ENCODE measurements at places on chromosomes 3 and 15. TPM values are rescaled to one million over a fixed set of nuclear protein-coding genes. Genes with fewer than 3 reads are reported as not detected.
A peak's percentile ranks its signal among the peaks of the same experiment; 100 is the strongest.

- no peak for DNase-seq
These were observed 140.4 kb upstream of the ABI3BP start for GRCh38 chr3:101133652-101134051.

- DNase-seq, result no peak
These were observed 140.3 kb downstream of the FEZF2 start for GRCh38 chr3:62233065-62233464.

GRCh38 chr3:139187154-139187553, 142.5 kb upstream of the PRR23C start:
- no peak for DNase-seq

DNA sequence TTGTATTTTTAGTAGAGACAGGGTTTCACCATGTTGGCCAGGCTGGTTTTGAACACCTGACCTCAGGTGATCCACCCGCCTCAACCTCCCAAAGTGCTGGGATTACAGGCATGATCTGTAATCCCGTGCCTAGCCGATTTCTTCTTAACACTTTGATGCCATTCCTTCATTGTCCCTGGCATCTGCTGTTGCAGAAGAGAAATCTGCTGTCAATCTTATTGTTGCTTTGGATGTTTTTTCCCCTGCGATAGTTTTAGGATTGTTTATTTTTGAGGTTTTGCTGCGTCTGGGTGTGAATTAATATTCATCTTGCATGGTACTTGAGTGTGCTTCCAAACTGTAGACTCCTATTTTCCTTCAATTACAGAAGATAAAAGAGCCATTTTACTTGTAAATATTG, 99.4 kb upstream of the ADAMTSL3 start:
- no peak for DNase-seq

DNA sequence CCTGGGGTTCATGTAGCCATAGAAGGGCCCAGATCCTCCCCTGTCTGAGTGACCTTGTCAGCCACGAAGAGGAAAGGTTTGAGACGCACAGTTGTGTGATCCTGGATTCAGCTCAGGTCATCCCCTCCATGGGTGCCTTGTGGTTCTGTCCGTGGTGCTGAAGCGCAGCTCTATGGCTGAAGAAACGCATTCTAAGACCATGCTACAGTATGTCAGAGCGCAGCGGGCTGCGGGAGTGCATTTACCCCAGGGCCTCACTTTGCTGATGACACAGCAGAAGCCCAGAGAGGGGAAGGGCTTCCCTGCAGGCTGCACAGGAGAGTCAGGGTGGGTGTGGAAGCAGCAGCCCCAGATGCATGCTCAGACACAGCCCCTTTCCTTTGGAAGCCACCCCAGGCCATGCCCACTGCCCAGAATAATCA, 68.8 kb upstream of the IQSEC1 start:
- DNase-seq, result peak; percentile 33

GRCh38 chr15:85542895-85543331, 162.5 kb downstream of the AKAP13 start:
- no peak for DNase-seq

The MEX3B gene
- total RNA-seq, result 1.3 TPM

The IGF1R gene
- total RNA-seq, result 32.3 TPM

The GAP43 gene
- not detected for total RNA-seq

DNA sequence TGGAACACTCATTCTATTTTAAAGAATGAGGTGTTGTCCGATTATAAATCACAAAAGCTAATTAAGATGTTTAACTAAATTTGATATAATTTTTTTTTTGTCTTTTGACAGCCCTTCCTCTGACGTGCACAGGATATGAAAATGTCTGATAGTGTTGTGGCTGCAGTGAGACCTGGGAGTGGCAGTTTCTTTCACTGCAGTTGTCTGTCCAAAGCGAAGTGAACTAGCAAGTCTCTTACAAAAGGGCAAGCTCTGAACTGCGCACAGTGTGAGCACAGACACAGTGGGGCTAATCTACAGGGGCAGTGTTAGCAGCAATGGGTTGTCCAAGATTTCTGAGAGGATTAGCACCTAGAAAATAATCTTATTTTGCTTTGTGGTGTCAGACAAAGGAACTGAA, 29.1 kb upstream of the MYRIP start:
- no peak for DNase-seq

The RRP9 gene
- total RNA-seq, result 17.3 TPM

DNA sequence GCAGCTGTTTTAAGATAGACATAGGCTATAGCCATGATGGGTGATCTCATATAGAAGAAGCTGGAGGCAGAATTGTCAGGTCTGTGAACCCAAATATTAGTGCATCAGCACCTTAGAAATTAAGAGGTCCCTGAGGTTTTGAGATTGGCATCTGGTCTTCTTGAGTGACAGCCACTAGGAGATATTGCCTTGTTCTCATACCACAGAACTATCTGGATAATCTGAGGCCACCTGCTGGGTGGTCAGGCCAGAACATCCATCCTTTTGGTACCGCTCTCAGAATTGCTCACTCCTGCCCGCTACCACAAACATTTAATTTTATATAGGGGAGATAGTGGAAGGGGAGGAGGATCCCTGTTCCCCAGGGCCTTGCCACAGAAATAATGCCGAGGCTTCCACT, 210.6 kb upstream of the ZPLD1 start:
- no peak for DNase-seq

DNA sequence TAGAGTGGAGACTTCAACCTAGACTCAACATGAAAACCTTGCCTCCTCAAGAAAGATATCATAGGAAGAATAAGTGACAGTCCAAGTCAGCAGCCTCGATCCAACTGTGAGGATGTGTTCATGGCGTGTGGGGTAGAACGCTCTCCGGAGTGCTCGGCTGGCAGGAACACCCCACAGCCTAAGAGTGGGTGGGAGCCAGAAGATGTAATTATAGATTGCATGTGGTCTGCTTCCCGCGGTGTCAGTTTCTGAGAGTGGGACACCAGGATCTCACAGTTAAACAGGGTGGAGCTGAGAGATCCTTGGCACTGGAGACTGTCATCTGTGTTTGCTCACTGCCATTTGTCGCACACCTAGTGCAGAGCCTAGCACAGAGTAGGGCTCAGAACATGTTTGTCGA, 158.0 kb downstream of the CTNNB1 start:
- no peak for DNase-seq

The CPEB1 gene
- total RNA-seq, result 5.2 TPM

The ATP2B2 gene
- 0.30 TPM for total RNA-seq

The PEAK1 gene
- total RNA-seq, result 132 TPM

- no peak for DNase-seq
These were observed 618.6 kb downstream of the NLGN1 start for GRCh38 chr3:174016186-174016585.

- DNase-seq, result no peak
These were observed 555.1 kb upstream of the NAALADL2 start for GRCh38 chr3:174303907-174304560.

DNA sequence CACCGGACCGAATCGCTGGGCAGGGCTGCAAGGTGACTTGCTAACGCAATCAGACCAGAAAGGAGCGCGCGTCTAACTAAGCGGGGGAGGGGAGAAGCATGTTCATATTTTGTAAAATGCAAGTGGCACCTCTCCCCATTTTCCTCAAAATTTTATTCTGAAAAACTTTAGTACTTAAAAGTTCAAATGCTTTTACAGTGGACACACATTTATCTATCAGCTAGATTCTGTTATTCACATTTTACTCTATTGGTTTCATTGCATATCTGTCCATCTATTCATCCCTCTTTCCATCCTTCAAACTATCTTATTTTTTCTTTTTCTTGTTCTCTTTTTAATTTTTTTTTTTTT, 46.1 kb upstream of the KLHL25 start:
- DNase-seq, result no peak

DNA sequence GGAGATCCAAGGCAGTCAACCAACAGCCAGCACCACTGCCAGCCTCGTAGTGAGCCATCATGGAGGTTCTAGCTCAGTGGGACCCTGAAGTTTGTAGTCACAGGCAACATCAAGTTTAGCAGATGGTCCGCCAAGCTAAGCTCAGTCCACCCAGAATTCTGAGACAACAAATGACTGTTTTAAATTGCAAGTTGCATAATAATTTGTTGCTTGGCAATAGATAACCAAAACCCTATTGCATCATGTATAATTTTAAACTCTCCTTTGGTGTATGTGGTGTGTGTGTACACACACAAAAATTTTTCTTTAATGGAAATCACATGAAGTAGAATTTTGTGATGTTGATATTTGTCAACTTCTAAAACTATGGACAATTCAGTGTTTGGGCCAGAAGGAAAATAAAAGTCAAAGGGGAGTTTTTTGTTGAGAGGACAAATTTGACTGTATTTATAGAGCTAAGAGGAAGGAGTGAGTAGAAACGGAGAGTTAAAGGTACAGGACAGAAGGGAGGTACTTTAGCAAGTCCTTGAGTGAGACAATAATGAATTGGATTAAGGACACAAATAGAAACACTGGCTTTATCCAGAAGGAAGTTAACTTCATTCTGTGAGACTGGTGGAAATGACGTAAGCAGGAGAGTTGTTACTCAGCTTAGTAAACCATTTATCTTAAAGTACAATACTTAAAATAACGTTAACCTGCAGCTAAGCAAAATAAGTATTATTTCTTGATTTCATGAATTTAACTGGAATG, 83.6 kb downstream of the NCEH1 start:
- no peak for DNase-seq

DNA sequence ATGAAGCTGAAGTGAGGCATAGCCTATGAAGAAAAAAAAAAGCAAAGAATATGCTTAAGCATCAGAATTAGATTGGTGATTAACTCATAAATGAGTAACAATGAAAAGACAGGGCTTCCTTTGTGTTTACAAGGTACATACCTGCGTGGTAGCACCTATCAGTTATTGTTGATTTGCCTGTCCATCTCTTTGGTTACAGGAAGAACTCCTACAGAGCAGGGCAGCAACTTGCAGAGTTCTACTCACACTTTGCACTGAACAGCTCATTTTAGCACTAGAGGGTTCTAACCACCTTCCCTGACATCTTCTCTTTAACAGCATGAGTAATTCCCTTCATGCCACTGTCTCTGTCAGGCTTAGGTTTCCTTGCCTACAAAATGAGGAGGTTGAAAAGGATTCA, 166.0 kb downstream of the DPH6 start:
- DNase-seq, result no peak

GRCh38 chr15:101210466-101210865, 41.4 kb downstream of the CHSY1 start:
- no peak for DNase-seq

- DNase-seq, result no peak
These were observed 45.7 kb downstream of the UBP1 start for GRCh38 chr3:33394403-33395054.

- no peak for DNase-seq
These were observed 181.4 kb downstream of the GREM1 start for GRCh38 chr15:32899126-32899596.

GRCh38 chr3:38773528-38773927, 42.5 kb downstream of the SCN10A start:
- no peak for DNase-seq

- DNase-seq, result peak; percentile 37
These were observed 641 bp downstream of the ACVR2B start for GRCh38 chr3:38454178-38454883.

The GABRR3 gene
- not detected for total RNA-seq

- DNase-seq, result no peak
These were observed 845.4 kb downstream of the NAALADL2 start for GRCh38 chr3:175704366-175705055.

DNA sequence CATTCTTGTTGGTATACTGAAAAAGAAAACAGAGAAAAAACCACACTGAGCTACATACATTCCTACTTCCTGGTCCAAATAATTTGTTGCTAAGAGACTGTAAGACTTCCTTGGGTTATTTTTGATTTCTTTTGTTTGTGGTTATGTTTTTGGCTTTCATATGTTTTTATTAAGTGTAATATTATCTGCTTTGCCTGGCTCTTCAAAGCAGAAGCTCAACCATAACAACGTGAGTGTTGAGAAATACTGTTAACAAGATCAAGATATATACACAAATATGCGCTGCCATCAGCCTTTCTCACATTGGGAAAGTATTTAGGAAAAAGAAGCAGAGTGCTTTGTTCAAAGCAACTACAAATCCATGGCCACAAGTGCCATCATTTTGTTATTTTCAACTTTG, 556.2 kb upstream of the CBLB start:
- no peak for DNase-seq

DNA sequence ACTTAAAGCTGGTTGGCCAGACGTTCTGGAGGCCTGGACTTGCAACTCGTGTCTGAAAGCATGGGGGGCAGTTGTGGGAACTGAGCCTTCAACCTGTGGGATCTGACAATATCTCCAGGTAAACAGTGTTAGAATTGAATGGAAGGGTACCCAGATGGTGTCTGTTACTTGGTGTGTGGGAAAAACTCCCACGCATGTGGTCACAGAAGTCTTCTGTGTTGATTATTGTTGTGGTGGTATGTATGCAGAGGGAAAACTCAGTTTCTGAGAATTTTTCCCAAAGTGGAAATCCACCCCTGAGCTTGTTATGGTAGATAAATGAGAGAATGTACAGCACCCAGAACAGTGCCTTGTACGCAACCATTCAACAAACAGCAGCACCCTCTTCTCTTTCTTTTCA, 238.1 kb upstream of the ICE2 start:
- no peak for DNase-seq

- DNase-seq, result no peak
These were observed 285.8 kb upstream of the GADL1 start for GRCh38 chr3:31180274-31180673.

The LRRK1 gene
- 2.0 TPM for total RNA-seq

- DNase-seq, result no peak
These were observed 247.0 kb downstream of the STXBP5L start for GRCh38 chr3:121155028-121155427.

The EPHA6 gene
- 0.50 TPM for total RNA-seq

- no peak for DNase-seq
These were observed 6.3 kb upstream of the ZXDC start for GRCh38 chr3:126481808-126482502.

DNA sequence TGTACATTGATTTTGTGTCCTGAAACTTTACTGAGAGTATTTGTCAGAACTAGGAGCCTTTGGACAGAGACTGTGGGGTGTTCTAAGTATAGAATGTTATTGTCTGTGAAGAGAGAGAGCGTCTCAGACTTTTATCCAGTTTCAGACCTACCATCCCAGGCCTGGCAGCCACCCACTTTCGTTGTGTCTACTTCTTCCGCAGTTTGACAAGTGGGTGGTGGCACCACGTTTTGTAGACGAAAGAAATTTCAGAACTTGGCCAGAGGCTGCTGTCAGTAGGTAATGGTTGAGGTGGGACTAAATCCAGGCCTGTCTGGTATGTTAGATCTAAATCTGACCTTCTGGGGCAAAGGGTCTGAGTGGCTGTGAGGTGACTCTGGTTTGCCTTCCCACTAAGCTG, 13.4 kb upstream of the TRAK1 start:
- DNase-seq, result no peak

DNA sequence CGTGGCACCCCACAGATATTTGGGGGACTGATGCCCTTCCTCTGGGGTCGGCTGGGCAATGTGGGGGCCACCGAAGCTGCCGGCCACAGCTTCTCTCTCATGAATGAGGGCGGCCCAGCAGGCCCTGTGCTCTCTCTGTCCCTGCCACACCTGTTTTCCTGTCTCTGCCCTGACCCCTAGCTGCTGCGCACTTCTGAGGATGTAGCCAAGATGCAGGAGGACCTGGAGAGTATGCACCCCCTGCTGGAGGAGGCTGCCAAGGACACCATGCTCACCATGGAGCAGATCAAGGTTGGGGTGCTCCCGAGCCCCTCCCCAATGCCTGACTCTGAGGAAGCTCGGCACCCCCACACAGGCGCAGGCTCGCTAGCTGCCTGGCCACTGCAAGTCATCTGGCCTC, 59.7 kb downstream of the SEMA3G start:
- DNase-seq, result no peak
